ENCODE measurements at places on chromosomes 7 and 10.

DNA sequence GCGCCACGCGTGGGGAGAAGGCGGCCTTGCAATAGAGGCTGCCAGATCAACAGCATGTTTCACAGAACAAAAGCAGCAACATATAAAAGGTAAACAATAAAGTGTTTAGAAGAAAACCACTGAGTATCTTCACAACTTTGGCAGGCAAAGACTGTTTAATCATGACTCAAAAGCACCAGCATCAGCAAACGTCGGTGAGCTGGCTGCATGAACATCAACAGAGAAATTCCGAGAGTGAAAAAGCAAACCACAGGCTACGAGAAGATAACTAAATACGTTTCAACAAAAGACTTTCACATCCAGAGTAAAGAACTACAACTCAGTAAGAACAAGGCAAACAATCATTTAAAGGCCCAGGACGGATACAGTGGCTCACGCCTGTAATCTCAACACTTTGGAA lies 172.0 kb downstream of the MAD1L1 start:
- DNase-seq = no peak

DNA sequence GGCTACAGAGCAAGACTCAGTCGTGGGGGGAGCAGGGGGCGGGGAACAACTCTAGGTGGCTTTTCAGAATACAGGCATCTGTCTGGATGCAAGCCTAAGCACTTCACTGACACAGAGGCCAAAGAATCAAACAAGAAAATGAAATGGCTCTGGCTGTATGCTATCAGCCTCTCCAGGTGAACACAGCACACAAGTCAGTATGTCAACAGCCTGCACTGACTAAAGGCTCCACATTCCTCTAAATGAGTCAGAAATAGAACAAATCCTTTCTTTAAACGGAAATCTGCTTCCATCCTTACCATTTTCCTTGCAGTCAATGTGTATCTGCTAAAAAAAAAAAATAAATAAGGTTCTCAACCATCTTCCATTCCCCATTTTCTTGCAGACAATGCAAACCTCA lies 88.3 kb downstream of the ARMH3 start:
- peak; percentile 59 for DNase-seq

- peak; percentile 82 for DNase-seq
Observed at GRCh38 chr10:87589645-87590051, 70.0 kb upstream of the PAPSS2 start.

GRCh38 chr7:607938-608337 lies 88.3 kb upstream of the PDGFA start:
- no peak for DNase-seq

Data from EH (cell line).